ENCODE measurements at places on chromosomes 7 and 10.

DNA sequence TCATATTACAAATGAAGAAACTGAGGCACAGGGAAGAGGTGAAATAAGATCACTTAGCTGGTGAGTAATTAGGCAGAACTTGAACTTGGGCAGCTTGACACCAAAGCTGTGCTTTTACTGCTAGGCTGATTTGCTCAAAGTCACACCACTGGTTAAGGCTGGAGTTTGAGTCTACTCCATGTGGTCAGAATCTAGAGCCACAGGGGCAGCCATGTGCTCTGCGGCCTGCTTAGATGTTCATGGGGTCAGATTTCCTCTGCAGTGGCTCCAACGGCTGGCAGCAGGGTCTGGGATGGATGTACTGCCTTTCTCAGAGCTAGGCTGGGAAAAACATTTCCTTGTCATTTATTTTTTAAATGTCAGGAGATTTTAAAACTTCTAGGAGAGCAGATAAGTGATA, 417.5 kb downstream of the KCNMA1 start:
- no peak for DNase-seq

DNA sequence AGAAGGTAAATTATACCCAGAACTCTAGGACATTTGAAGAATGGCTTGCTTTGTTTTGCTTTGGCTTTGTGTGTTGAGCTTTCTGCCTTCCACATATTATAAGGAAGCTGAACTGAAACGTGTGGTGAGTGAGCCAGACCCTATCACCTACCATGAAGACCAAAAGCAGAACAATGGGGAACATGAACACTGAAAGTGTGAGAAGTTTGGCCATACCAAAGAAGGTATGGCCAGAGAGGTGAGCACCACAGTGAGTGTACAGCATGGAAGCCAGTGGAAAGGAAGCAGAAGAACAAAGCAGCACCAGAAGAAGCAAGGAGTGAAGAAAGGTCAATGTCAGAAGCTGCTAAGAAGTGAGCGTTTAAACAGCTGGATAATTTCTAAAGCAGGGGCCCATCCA, 59.7 kb upstream of the CCDC71L start:
- DNase-seq: no peak

DNA sequence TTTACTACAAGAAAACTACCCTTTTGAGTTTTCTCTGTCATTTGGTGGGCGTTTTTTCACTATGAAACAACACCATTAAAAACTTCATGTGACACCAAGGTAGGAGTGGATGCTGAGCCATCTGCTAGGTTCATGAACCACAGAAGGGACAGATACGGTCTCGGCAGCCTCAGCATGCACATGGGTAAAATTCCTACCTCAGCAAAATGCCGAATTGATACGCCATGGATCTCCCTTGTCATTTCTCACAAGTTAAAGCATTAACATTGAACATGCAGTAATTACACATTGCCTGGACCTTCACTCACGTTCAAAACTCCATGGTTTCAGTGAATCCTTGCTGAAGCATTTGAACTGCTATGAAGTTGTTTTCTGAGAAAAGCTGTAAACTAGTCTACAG, 121.5 kb upstream of the EGR2 start:
- no peak for DNase-seq

DNA sequence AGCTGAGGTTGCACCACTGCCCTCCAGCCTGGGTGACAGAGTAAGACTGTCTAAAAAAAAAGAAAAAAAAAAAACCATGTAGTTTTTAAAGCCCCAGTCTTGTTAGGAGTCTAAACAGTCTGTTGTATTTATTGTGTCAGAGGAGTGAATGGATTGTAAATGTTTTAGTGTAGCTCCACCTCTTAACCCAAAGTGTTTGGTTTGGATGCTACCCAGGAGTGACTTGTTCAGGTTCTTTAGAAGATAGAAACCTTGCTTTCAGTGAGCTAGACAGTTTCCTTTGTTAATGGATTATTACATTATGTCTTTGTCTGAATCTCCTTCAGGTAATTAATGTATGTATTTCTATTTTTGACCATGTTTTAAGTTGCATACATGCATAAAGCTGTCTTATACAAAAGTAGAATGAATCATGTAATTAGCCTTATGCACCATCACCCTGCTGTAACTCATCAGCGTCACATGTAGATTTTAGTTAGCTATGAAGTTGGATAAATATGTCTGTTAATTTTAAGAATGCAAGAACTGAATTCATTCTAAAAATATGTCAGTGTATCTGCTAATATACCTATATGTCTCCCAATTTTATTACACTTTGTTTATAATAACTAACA, 97.7 kb downstream of the TAF3 start:
- DNase-seq: no peak

GRCh38 chr7:22146961-22147512, 201.3 kb upstream of the CDCA7L start:
- DNase-seq: no peak

DNA sequence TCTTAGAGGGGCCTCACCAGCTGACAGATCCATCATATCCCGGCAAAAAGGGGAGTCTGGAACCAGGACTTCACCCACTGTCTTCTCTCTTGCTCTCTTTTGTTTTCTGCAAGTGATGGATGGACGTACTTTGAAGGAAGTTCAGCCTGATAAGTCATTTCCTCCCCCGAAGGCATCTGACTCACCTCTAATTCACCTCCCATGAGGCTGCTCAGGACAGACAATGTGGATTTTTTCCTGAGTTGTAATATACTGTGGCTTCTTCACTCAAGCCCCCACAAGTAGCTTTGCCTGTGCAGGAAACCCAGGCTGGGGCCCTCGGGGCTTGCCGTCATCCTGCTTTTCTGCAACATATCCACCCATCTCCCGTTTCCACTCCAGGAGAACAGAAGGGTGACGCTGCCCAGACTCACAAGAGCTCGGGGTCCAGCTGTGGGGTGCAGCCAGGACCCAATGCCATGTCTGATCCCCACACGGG, 70.4 kb downstream of the ASB13 start:
- no peak for DNase-seq

DNA sequence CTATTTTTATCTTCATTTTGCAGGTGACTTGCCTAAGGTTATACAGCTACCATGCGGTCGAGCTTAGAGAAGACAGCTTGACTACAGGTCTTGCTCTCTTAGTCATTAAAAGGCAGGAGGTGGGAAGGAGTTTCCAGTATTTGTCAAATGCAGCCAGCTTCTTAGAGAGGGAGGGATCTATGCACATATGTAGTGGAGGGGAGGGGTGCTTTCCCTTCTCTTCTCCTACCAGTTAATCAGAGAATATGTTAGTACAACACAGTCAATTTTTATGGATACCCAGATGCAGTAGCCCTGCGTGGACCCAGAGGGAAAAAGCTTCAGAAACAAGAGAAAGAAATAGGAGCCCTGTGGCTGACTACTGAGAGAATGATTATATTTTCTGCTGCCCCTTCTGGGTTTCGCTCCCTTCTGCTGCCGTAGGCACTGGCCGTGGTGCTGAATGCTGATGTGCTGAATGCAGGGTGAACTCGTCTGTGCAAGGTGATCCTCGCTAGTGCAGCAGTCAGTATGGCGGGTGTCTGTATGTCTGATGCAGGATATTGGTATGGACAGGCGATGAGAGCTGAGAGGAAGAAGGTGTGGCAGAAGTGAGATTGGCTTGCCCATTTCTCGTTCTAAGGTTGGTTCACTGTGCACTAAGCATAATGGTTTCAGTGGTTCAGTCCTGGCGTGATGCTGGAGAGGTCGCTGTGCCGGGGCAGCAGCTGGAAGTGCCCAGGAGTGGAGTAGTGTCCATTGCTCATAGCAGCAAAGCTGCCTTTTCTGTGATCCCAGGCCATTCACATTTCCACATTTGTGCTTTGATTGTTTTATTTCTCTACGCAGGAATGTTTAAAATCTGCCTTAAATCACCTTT, 189.2 kb upstream of the PODXL start:
- no peak for DNase-seq

DNA sequence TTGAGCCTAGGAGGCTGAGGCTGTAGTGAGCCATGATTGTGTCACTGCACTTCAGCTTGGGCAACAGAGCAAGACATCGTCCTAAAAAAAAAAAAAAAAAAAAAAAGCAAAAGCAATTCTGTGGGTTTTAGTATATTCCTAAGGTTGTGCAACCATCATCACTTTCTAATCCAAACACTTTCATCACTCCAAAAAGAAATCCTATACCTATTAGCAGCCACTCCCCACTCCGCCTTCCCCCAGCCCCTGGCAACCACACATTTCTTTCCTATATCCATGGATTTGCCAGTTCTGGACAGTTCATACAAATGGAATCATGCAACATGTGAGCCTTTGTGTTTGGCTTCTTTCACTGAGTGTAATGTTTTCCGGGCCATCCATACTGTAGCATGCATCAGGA, 20.4 kb downstream of the ZAN start:
- no peak for DNase-seq

DNA sequence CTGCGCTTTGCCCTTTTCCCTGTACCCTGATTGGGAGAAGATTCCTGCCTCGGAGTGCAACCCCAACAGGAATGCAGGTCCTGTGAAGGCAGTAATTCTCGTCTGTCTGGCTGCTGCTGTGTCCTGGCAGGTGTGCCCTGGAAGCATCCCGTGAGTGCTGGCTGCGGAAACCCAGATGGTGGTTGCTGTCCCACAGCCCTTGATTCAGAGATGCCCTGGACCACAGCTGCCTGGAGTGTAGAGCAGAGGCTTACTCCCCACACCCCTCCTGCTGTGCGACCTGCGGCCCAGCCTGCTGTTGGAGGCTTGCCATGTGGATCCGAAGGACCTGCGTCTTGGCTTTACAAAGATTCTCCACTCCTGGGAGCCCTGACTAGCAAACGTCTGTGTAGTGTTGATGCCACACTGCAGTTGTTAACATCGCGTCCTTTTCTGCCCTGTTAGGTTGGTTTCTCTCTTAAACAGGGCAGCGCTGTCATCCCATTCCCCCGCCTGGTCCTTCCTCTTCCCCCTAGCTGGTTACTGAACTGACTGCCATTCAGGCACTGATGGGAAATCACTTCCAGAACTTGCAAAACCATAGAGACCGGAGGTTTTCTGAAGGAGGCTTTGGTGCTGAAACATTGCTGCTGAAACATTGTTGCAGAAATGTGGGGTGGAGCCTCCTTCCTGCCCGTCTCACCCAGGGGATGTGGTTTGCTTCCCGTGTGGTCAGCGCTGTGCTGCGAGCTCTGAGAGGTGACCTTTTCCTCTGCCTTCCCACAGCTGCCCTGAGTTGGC, 53.3 kb downstream of the DNAJB6 start:
- no peak for DNase-seq

GRCh38 chr7:144028547-144028946, 20.2 kb upstream of the OR2A5 start:
- DNase-seq: no peak
